Fibroblast of mammary gland (primary cell): ENCODE measurements at places on chromosomes 5 and 9.
A peak's percentile ranks its signal among the peaks of the same experiment; 100 is the strongest.

GRCh38 chr9:137632230-137633161 is 13.7 kb downstream of the EHMT1 start:
- DNase-seq = peak; percentile 60

GRCh38 chr9:111483858-111484571 is at the start of gene ECPAS:
Gene ECPAS, minus strand, starts transcription at chr9:111484383. Its CDS starts 11,465 bp downstream, at chr9:111472918.
- DNase-seq = peak; percentile 76

DNA sequence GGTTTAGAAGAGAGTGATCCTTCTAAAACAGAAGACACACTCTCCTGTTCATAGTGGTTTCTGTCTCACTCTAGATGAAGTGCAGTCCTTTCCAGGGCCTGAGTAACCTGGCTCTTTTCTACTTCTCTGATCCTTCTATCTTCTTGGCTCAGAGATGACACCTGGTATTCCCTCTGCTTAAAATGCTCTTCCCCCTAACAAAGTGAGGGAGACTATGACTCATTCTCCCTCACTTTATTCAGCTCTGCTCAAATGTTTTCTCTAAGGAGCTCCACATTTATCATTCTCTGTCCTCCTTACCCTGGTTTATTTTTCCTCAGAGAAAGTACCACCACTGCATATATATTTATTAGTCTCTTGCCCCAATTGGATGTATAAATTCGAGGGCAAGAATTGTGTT is 24.6 kb downstream of the TUT7 start:
- peak; percentile 19 for DNase-seq

DNA sequence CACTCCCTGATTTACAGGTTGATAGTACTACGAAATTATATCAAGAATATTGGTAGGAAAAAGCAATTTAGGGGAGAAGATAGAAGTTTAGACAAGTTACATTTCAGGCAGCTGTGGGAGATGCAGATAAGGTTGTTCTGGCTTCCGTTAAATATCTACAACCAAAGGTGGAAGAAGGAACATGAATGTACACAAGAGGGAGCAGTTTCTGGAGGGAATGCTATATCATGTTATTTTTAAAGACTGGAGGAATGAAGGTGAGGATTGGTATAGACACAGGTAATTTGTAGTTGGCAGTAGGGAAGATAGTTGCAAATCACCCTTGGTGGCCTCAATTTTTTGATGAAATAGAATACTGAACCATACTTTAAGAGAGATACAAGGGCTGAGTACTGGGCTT is 187.3 kb upstream of the NMUR2 start:
- DNase-seq = no peak

DNA sequence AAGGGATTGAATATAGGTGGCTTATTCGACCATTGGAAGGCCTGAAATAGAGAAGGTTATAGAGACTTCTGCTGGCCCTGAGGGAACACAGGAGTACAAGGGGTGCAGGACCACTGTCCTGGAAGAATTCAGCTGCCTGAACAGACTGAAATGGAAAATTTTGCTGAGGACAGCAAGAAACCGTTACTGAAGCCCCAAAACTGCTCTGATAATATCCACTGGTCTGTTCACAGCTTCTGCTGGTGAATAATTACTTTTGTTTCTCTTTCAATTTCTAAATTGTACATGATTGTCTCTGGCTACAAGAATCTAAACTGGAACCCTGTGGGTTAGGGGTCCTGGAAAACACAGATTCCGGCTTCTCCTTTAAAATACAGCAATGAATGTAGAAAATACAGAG is 218.5 kb upstream of the CDH12 start:
- DNase-seq = no peak

DNA sequence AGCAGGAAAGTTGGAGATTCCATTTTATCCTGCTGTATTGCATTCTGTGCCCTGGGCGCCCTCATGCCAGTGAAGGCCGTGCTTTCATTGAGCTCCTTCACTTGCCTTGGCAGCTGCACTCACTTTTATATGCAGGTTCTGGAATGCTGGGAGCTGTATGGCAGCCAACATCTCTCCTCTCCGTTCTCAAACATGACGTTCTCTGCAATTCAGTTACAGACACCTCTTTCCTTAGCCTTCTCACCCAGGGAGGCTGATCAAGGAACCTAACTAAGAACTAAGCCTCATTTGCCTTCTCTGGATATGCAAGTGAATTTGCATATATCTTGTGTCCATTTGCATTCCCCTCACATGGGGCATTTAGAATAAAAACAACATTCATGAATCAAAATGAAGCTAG is 29.4 kb upstream of the PURA start:
- no peak for DNase-seq

GRCh38 chr5:2110137-2110933 is 227.6 kb upstream of the IRX4 start:
- no peak for DNase-seq

DNA sequence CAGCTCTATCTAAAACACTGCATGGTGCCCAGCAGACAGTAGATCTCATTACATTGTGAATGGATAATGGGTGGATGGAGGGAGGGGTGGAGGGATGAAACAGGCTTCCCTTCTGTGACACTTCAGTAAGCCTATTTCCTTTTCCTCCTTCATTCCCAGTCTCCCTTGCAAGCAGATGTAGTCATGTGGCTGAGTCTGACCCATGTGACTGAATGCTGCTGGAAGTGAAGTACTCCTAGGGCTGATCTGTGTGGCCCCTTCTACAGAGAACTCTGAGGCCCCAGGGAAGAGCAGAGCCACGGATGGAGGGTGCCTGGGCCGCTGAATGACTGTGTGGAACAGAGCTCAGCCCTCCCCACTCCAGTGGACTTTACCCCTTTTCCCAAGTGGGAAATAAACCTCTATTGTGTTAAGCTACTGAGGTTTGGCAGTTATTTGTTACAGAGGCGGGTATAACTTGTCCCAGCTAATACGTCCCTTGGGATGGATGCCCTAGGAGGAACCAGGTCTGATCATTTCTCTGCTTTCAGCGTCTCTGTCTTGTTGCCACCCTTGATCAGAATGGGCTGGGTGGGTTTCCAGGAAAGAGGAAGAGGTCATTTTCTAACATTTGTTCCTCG is 176.1 kb upstream of the MVB12B start:
- no peak for DNase-seq

GRCh38 chr9:73880101-73880500 is 617.0 kb upstream of the RORB start:
- peak; percentile 34 for DNase-seq

DNA sequence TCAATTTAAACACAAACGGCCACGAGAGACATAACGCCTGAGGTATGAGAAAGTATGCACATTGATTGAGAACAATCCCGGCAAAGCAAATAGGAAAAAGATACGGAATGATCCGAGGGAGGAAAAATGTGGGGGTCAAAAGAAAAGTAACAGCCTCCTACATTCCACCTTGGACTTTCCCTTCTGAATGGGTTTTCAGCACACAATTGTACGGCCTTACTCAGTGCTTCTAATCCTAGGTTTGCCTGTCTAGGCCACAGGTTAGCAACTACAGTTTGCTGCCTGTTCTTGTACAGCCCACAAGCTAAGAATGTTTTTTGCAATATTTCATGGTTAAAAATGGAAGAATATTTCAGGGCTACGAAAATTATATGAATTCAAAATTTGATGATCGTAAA is 46.2 kb upstream of the RNF20 start:
- no peak for DNase-seq

DNA sequence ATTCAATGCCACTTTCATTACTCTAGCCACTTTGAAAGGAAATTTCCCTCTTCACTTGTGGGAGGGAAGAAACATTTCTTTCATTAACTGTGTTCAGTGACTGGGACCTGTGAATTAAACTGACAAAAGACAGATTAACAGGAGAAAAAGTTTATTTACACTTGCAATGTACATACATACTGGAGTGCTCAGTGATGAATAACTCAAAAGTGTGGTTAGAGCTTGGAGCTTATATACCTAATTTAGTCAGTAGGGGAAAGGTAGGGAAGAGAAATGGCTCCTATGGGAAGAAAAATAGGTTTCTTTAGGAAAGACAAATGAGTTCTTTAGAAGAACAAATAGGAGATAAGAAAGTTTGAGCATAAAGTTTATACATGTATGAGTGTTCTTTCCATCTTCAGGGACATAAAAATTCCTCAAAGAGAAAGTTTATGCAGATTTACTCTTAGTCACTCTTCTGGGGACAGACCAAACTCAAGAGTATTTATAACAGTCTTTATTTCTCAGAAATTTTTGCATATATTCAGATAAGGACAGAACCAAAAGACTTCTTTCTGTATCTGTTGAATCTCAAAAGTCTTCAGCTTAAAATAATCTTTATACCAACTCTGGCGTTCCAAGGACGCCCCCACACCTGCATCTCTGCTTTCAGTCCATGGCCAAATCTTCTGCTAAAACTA is 120.0 kb upstream of the RAI14 start:
- peak; percentile 22 for DNase-seq

DNA sequence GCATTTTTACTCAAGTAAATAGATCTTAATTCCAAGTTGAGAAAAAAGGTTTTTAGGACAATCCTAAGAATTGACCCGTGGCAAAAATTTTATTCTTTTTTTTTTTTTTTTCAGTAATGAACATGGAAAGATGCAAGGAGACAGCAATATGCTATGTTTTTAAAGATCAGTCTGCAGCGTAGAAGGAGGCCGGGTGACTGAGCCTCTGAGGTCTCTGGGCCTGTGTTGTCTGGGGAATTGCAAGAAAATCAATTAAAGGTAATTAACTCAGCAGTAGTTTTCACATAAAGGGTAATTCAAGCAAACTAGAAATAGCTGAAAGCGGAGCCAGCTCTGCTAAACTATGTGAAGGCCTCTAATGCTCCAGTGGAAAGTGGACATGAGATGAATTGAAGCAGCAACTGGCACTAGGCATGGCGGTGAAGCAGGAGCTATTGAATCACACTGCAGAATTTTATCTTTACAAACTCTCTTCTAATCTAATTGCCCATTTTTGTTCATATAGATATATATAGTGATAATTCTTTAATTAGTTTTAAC is 285.2 kb upstream of the ITGA1 start:
- DNase-seq = no peak

DNA sequence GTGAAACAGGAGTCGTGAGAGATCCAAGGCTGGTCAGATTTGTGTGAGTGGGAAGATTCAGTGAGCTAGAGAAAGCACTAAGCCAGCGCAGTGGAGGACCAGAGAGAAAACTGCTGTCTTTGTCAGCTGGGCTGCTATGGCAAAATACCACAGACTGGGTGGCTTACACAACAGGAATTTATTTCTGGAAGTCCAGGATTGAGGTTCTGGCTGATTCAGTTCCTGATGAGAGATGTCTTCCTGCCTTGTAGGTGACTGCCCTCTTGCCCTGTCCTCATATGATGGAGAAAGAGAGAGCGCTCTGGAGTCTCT is 24.2 kb upstream of the ANKRD33B start:
- DNase-seq = peak; percentile 52
